ENCODE measurements at places on chromosomes 11 and 22.

GRCh38 chr22:47366026-47366767 is 603.7 kb downstream of the TBC1D22A start:
- DNase-seq: peak; percentile 15

DNA sequence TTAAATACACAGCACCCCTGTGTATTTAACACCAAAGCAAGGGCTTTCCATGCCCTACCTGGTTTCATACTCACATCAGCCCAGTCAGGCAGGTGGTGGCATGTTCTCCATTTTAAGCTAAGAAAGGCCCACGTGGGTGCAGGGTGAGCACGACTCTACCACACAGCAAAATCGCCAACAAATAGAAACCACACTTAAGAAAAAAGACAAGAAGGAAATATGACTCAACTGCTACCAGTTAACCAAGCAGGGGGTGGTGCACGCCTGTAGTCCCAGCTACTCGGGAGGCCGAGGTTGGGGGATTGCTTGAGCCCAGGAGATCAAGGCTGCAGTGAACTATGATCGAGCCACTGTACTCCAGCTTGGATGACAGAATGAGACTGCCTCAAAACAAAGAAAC is 35.2 kb upstream of the TFIP11 start:
- no peak for DNase-seq

DNA sequence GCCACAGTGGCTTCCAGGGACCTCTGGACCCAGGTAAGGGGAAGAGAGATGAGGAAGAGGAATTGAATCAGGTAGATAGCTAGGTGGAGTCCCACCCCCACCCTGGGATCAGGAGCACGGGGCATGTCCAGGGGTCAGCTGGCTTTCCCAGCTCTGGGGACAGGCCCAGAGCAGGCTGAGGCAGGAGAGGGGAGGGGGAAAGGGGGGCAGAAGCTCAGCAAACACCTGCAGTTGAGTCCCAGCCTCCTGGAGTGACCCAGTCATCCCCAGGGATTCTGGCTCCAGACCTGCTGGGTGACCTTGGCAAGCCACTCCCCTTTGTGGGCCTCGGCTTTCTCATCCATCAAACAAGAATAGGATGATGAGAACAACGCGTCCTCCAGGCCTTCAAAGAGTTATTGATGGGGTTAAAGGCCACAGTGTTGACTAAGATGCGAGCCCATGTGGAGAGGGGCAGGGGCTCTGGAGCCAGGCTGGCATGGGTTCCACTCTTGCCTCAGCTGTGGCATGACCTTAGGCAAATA is 16.0 kb downstream of the STARD10 start:
- DNase-seq: no peak

- DNase-seq: no peak
Observed at GRCh38 chr11:88231894-88232482, 56.7 kb upstream of the RAB38 start.

DNA sequence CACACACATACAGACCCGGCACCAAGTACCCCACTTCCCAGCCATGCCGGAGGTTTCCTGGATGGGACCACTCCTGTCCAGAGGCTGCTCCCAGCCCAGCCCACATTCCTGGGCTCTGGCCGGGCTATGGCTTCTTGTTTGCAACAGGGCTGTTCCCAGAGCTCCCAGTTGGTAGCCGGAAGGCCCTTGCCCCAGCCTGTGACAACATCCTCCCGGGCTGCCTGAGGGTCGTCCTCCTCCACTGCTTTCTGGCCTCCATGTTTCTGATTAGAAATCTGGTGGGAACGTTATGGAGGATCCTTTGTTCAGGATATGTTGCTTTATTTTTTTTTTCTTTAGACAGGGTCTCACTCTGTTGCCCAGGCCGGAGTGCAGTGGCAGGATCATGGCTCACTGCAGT is 952 bp upstream of the CYP2D6 start:
- no peak for DNase-seq

- DNase-seq: no peak
Observed at GRCh38 chr11:29750392-29750791, 266.4 kb downstream of the KCNA4 start.

DNA sequence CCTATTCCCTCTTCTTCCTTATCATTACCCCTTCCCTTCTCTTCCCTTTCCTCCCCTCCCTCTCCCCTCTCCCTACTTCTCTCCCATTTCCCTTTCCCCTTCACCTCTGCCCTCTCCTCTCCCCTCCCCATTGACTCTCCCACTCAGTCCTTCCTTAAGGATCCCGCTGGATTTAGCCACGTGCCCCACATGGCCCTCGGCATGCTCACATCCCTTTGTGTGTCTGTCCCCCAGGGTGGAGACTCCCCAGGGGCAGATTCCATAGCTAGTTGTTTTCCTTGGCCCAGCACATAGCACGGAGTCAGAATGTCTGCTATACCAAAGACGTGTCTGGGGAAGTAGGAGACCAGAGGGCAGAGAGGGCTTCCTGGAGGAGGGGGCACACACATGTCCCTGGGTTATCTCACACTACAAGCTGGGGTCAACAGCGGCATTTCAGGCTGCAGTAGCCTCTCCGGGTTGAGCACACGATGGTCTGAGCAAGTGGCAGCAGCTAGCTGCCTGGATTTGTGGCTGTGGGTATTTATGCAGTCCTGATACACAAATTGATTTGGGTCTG is 487.0 kb downstream of the TBC1D22A start:
- DNase-seq: no peak

DNA sequence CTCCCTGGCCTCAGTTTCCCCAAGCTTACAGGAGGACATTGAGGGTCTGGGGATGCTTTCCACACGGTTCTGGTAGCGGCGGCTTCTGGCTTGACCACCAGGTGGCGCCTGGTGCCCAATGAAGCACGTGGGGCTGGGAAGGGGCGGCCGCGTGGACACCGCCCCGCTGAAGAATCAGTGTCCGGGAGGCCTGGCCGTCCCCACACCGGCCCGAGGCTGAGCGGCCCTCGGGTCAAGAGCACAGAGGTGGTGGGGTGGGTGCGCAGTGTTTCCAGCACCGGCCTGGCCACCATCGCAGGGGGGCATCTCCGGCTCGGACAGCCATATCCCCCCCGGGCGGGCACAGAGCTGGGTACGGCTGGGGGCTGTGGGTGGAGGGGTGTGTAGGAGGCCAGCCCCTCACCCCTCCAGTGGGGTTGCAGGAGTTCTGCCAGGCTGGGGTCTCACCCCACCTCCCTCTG is 27.8 kb upstream of the PPARA start:
- peak; percentile 75 for DNase-seq

GRCh38 chr11:112624431-112624830 is 336.8 kb upstream of the NCAM1 start:
- no peak for DNase-seq

DNA sequence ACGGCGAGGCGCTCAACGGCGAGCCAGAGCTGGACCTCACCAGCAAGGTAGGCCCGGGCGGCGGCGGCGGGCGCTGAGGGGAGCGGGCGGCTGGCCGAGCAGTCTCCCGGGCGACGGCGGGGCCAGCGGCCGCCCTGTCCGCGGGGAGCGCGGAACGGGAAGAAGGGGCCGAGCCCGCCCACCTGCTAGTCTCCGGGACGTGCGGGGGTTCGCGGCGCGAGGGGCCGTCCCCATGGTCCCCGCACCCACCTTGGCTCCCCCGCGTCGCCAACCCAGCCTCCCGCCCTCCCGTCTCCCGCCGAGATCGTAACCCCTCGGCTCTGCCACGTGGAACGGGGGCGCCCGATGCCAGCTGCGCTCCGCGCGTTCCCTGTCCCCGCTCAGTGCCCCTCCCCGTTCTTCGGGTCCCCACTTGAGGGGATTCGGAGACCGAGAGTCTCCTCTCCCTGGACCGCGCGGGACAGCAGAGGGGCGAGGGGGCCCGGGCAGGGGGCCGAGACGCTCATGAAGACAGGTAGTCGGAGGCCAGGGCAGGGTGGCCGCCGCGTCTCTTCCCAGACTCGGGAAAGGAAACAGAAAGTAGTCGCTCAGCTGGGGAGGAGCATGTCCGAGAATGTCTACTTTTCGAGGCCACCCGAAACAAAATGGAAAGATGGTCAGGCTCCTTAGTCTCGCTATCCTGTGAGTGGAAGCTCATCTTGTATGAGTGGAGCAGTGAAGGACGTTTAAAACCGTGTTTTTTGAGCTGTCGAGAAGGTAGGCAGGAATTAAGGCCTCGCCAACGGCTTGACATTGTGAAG is 557 bp downstream of the GTPBP1 start:
- peak; percentile 23 for DNase-seq

DNA sequence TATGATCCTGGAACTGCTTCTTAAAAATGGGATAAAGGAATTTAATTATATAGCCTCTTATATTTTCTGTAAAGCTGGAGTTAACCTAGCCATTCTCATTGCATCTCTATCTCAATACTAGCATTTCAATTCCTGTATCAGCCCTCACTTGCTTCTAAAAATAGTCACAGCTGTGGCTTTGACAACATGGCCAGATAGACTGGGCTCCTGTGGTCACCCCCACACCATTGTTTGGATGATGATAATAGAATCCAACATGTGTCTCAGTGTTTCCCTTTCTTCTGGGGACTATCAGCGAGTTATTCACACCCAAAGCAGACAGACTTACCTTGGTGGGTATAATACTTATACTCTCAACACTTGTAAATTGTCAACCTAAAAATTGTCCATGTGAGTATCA is 6.9 kb downstream of the VWA5A start:
- no peak for DNase-seq

DNA sequence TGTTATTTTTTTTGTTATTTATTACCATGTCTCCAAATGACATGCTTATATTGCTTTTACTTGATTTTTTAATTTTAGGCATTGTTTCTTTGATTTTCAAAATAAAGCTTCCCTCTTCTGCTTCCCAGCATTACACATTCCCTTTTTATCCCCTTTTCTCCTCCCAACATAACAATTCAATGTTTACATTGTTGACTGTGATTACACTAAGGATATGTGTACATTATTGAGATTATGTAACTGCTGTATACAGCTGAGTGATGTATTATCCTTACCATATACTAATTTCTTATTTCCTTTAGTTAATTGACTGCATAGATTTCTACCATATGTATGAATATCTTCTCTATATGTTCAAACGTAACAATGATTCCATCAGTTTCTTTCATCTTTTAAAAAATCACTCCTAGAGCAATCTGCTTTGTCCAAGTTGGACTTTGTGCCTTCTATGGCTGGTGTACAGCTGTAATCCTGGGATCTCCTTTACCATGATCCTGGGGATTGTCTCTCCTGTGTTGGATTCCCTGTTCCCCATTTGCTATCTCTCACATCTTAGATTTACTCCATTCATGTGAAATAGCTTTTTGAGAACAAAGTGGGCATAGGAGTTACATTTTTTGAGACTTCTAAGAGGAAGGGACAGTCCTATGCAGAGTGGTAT is 21.6 kb downstream of the AASDHPPT start:
- no peak for DNase-seq

DNA sequence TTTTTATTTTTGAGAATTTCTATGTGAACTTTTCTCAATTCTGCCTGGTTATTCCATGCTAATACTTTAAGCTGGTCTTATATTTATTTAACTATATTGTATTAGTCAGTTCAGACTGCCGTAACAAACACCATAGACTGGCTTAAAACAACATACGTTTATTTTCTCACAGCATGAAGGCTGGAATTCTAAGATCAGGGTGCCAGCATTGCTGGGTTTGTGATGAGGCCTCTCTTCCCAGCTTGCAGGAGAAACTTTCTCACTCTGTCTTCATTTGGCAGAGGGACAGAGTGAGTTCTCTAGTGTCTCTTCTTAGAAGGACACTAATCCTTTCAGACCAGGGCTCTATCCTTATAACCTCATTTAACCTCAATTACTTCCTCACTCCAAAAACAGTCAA is 16.2 kb upstream of the TEAD1 start:
- no peak for DNase-seq

GRCh38 chr22:49489821-49490220 is 337.9 kb downstream of the BRD1 start:
- DNase-seq: no peak
